ENCODE measurements at places on chromosomes 16 and 17.

DNA sequence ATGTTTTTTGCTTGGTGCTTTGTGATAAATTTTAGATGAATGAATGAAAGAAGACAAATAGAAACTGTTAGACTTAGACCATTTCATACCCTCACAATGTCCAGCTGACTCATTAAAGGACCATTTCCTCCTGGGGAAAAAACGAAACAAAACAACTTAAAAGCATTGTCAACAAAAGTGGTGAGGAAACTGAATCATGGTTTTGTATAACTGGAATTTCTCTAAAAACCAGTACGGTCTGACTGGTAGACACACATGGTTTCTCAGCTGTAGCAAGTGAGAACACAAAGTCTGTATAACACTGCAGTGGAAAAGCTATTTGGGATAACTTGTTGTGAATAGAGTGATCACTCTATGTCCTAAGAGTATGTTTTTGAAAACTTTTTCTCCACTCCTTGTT, 5.3 kb upstream of the DDX52 start:
- DNase-seq: no peak

DNA sequence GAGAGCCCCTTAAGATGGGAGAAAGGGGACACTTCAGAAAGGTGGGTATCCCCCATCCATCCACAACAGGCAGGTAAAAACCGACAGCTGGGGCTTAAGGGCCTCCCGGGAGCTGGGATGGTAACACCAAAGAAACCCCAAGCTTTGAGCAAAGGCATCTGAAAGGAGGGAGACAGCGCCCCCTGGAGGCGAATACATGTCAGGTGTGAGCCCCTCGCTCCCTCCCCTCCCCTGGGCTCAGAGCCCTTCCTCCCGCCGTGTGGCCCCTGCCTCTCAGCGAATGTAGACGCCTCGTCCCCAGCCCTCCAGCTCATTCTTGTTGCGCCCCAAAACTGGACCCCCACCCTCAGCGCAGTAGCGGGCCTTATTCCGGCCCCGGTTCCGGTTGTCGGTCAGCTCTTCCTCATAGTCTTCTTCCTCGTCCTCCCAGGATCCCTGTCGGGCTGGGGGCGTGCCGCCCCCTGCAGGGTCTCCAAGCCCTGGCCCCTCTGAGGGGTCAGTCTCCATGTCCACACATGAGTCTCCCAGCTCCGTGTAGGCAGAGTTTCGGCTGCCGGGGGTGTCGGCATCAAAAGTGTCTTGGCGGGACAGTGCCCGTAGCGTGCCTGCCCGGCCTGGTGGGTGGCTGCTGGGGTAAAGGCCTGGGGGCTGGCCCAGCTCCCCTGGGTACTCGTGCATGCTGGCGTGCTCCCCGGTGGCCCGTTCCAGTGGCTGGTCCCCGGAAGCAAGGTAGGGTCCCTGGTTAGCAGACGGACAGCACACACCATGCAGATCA, 9.1 kb upstream of the ARL5C start:
- DNase-seq: no peak

DNA sequence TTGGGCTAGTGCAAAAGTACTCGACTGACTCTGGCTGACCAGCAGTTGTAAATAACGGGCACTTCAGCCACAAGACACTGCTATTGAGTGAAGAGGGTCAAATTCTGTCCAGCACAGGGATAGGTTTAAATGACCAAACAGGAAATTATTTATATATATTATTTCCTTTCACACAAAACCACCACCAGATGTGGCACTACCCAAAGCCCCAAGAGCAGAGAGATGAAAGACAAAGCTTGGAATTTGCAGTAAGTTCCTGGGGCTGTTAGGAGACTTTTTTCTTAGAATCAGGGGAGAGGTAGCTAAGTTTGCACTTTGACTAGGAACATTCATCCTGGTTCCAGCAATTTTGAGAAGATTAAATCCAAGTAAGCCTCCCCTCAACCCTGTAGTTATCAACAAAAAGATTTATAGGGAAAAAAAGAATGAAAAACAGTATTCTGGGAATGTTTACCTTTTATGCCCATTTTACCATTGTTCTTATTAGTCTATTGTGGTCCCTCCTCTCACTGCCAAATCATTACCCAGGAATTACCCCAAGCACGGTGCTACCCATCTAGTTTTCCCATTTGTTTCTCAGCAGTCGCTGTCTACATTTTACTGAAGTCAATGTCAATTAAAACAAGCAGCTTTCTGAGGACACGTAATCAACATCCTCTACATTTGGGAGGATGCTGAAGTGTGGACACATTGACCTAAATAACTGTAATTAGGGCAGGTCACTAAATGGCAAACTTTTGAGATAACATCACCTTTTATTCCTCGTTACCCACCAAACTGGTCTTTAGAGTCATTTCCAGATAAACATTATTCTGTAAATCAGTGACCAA, 43.5 kb downstream of the GRB7 start:
- DNase-seq: no peak

- DNase-seq: no peak
Observed at GRCh38 chr16:56211435-56211981, 20.2 kb downstream of the GNAO1 start.

DNA sequence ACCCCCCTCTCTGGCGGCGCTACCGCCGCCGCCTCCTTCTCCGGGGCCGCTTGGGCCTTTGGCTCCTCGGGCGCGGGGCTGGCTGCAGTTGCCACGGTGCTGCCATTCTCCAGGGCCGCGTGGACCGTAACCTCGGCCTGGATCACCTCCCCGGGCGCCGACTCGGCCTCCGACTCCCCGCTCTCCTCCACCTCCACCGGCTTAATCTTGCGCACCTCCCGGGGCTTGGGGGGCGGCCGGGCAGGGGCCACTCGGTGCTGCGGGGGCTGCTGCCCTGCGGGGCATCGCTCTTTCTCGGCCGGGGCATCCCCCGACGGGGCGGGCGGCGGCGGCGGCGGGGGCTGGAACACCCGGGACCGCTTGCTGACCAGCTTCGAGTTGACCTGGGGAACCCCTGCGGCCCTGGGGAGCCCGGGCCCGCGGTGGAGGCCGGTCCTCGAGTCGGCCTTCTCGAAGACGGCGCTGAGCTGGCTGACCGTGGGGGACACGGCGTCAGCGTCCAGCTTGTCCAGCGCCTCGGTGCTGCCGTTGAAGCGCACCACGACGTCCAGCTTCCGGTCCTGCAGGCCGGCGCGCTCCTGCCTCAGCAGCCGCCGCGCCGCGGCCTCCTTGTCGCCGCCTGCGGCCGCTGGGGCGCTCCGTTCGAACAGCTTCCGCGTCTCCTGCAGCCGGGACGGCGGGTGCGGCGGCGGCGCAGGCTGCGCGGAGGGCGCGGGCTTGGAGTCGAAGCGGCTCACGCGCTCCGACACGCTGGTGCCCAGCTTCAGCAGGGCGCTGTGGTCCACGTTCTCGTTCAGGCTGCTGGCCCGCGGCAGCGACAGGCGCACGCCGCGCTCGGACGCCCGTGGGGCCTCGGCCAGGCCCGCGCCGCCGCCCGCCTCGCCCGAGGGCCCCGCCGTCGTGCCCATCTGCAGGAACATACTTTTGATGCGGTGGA, 792 bp downstream of the PPP1R9B start:
- no peak for DNase-seq

GRCh38 chr17:65551267-65552040, 10.0 kb downstream of the AXIN2 start:
- DNase-seq: no peak
